ENCODE measurements at places on chromosomes 2 and 18.
A peak's percentile ranks its signal among the peaks of the same experiment; 100 is the strongest.

DNA sequence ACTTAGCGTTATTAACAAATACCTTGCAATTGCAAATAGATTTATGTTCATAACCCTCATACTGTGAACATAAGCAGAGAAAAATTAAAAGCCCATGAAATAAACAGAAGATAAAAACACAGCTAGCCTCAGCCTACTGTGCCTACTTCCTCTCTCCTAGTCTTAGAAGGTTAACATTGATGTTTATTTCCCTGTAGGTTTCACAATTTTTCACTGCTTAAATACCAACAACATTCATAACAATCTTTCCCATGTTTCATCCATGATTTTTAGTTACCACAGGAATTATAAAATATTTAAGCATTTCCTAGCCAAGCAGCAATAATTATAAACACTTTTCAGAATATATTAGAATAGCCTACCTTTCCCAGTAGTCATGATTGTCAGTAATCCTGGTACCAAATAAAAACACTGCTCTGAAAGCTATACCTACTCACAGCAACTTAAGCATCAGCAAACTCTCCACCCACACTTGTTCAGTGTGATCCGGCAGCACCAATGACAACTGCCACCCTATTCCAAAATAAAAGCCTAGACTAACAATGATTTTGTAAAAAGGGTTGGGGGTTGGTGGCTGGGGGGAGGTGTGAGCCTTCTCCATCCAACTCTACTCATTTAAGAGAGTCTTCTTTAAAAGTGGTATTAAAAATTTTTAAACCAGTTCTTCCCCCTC lies 40.6 kb upstream of the RNU4ATAC start:
- peak; percentile 12 for DNase-seq

GRCh38 chr2:189997016-189997415 lies 65.5 kb downstream of the MSTN start:
- DNase-seq = no peak

DNA sequence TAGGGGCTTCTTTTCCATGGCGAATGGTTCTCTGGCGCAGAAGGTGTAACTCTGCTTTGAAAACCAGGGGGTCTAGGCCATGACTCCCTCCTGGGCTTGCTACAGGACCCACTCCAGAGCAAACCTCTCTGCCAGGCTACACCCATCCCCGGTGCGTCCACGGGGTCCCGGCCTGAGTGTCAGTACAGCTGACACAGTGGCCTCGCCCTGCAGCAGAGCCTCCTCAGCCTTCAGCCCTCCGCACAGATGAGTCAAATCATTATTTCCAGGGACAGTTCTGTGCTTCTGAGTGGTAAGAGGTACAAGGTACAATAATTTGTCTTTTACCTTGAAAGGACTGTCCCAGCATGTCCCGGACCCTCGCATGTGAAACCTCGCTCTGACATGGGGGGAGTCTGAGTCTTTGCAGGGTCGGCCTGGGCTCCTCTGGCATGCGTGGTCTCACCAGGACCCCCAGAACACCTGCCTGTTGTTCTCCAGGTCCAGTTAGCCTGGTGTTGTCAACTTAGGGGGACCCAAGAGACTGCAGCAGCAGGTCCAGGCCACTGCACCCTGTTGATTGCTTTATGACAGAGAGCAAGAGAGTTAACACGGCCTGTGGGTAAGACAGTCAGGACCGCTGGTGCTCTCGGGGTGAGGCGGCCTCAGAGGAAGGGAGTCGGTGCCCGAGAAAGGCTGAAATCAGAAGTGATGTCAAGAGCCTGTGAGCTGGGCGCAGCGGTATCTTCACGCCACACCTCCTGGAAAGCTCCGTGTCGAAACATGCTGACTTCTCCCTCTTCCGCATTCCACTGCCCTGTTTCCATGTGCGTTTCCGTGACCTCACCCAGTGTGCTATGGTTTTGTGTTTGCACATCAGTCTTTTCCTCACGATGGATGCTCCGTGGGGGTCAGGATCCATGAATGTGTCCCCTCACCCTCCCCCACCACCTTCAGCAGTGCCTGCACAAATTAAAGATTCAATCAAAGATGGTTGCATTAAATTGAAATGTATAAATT lies 340.1 kb downstream of the EIPR1 start:
- no peak for DNase-seq

DNA sequence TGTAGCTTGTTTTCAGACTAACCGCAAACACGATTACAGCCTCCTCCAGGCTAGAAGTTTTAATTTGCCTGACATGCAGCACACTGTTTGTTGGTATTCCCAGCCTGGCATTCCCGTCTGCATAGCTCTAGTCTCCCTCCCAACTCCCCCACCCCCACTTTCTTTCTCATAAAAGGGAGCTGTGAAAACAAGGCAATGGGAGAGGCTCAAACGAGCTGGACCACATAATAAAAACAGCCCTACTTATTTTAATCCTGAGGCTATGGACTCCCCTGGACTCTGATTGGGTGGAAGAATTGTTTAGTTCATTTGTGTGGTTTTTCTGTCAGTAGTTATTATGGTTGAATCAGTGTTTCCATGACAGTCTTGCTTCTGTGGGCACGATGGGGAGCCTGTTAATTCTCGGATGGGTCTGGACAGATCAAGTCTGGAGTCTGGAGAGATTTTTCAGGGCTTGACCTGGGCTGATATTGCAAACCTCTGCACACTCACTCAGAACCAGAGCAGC lies 1.2 kb downstream of the STON1 start:
- DNase-seq = no peak

DNA sequence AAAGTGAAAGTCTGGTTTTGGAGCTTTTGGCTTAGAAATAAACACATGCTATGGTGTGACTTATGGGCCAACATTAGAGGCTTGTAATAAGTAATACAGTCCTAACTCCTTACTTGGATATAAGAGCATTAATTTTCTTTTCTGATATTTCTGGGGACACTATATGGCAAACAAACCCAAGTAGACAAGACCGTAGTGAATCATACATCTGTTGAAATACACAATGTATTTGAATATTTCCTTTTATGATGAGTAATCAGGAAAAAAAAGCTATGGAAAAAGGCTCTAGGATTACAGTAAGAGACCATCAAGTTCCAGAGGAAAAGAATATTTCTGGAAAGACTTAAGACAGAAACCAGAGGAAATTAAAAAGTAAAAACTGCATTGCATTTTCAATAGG lies 146.0 kb upstream of the CYP26B1 start:
- DNase-seq = no peak

GRCh38 chr2:110807522-110807921 lies 75.1 kb downstream of the ACOXL start:
- DNase-seq = no peak

DNA sequence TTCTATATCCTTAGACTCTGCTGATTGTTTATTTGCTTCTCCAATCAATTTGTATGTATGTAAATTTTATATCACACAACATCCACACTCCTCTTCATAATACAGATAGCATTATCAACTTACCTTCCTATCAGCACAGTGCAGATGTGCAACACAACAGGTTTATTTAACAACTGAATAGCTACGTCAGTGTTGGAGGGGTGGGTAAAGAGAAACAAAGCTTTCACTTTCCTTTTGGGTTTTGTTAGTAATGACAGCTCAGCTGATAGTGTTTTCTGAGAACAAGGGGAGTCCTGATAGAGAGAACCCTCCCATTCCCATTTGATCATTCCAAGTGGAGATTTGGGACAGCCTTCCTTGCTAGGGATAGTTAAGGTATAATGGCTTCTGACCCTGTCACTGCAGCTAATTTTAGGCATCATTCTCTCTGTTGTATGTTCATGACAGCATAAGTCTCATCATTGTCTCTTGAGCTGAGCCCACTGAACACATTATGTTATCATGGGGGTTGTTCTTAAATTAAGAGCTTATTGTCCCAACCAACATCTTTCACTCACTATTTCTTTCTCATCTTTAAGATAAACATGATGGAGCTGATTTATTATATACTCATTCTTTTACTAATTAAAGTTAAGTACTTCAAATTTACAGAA lies 227.7 kb downstream of the GPD2 start:
- DNase-seq = no peak

DNA sequence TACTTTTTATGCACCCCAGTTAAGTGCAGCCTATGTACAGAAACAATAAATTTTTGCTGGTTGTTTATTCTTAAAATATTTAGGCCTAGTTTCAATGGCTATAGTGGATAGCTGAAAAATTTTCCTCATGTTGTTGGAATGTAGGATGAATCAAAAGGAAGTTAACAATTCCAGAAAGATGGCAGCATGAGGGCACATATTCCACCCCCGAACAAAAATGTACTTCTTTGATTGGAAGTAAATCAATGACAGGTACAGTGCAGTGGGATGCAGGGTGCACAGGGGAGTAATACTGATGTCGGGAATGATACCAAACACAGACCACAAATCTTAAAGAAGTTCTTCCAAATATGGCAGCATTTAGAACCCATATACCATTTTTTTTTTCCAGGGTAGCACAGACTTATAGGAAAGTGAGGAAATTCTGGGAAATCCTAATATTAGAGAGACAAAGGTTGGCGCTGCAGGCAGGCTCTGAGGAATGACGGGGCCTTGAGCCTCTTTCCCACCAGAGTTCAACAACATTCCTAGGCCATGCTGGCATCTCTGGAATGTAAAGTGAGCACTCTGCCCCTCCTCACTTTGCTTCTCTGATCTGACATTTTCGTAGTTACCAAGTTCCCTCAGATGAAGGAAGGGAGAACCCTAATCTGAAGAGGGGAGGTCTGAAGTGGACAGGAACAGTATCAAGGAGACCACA lies 36.6 kb upstream of the IKZF2 start:
- DNase-seq = no peak

DNA sequence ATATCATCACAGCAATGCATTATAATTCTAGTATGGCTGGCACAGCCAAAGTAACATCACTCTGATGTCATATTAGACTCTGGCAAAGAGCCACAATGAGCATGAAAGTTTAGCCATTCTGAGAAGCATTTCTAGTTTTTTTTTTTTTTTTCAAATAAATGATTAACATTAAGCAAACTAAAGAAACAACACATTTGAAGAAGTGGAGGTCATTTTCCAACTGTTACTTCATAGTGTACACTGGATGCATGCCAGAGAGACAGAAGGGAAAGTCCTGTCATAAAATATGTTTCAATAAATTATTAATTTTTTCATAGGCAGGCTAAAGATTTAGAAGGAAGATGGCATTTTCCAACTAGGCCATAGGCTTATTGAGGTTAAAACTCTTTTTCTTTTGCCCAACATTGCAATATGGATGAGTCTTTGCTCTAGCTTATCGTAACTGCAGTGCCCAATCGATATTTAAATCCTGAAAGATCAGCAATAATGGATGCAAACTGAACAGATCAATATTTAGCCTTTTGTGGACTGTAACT lies 1630.4 kb upstream of the ACVR2A start:
- no peak for DNase-seq

- no peak for DNase-seq
Measured at GRCh38 chr18:52348209-52348608, 8.2 kb downstream of the DCC start.

DNA sequence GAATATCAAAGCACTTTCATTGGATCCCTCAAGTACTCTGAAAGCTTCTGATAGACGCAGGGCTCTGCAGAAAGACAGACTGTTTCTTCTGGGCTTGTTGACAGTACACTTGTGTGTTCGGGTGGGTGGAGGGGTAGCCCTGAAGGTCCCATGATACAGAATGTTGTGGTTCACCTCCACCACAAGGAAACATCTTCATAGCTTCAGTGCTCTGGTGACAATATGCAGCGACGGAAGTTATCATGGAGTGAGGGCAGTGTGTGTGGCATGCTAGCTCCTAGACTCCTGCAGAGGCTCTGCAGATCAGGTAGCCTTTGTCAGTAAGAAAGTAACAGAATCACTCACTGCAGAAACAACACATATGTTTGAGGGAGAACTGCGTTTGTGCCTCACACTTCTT lies 90.7 kb downstream of the MEIS1 start:
- no peak for DNase-seq

GRCh38 chr2:108193251-108193650 lies 46.5 kb upstream of the SULT1C3 start:
- no peak for DNase-seq

GRCh38 chr2:139031722-139032121 lies 251.5 kb upstream of the NXPH2 start:
- DNase-seq = no peak

Measured in NCI-H1930 (cell line).